ENCODE measurements at places on chromosomes 5 and 9.

- DNase-seq: no peak
Observed at GRCh38 chr5:40404613-40405012, 275.1 kb upstream of the PTGER4 start.

DNA sequence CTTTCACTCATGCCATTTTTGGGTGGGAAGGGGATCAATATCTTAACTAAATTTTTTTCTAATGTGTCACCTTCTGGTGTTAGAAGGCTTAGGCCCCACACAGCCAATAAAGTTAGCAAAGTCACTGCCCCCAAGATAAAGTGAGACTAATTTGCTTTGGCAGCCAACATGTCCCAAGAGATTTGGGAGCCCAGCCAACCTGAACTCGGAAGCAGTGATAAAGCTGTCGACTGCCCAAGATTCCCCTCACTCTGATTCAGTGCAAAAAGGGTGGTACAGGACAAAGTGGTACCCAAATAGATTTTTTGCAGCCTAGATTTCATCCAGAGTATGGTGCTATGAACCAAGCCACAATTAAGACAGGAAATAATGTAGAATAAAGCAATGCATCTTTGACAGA lies 572.5 kb upstream of the ARRDC3 start:
- DNase-seq: no peak

DNA sequence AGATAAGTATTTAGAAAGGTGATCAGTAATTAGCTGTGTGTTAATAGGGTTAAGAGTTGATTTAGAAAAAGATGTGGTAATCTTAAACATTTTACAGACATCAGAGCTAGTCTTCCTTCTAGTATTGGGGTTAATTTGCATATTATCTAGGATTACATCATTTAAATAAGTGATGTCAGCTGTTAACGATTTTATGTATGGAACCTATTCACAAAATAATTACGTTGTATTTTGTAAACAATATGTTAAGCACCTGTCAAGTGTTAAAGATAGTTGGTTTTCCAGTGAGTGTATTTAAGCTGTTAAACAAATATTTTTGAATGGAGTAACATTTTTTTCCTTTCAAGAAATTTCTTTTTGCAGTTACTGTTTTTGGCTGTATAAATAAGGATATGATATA lies 2.2 kb downstream of the DCP2 start:
- no peak for DNase-seq

DNA sequence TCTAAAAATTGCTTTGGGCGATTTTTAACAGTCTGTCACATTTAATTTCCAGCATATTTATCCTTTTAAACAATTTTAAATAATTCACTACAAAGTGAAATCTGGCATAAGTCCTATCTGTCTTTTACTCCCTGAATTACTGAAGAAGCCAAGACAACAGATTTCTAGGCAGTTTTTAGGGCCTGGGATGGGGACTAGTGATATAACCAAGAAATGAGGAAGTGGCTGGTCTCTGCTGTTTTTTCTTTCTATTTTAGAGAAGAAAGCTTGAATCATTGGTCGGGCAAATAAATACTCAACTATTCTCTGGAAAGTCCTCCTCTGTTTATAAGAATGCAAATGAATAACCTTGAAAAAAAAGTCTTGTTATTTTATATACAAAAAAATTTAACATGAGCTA lies 79.7 kb upstream of the SSBP2 start:
- no peak for DNase-seq

DNA sequence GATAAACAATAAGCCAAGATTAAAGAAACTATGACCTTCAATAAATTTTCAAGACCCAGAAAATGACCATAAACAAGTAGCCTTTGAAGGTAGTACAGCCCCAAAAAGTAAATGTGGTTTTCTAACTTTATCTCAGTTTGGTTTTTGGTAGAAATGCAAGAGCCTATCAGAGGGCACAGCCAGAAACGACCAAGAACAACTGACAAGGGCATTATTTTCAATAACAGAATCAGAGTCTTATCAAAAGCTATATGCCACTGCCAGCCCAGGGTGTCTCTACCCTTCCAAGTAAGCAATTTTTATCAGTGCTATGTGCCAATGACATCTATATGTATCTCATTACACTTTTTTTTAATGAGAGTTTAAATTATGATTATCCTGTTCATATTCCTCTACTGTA lies 11.8 kb upstream of the SPINK6 start:
- DNase-seq: no peak

DNA sequence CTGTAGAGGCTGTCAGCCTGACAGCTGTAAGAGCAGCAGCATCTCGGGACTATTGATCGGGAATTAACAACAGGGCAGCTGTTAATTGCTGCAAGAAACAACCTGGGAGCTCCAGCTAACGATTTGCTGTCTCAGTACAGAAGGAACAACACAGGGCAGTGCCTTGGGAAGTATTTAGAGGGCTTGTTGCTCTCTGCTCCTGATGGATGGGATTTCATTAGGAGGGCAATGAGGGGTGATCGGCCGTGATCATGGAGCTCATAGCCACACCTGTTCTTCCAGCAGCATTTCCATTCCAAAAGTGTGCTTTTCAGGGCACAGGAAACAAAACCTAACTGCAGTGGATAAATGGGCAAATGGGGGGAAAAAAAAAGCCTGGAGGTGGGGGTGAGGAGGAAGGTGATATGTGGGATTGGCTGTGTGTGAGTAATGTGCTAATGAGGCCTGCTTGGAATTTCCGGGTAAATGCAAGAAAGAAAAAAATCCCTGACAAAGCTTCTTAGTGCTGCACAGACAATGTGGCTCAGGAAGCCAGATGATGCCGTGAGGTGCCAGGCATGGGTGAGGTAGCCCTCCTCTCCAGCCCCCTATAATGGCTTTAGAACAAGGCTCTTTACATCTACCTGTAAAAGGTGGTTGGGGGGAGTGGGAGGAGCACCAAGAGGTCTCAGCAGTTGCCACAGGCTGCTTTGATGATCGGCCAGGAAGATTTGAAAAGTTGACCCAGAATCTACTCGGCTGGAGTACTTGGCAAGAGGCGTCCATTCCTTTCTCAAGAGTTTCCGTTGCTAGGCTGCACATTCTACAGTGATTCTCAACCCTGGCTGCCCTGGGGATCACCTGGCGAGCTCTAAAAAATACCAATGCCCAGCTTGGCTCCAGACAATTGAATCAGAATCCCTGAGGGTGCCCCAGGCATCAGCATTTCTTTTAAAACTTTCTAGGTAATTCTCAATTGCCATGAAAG lies 139.5 kb upstream of the KLF9 start:
- no peak for DNase-seq

DNA sequence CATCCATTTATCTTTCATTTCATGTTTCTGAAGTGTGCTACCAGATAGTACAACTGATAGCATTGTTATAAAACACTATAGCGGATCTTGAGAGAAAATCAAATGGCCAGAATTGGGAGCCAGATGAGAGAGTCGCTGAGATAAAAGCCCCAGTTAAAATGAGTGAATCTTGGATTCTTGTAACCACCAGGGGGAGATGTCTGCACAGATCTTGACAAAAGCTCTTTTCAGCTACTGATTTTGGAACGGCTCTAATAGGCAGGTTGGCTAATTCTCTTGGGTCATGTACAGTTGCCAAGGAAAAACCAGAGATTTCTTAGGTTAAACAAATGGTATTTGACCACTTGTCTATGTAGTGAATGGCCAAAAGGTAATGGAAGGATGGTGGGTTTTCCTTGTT lies 21.7 kb downstream of the F2RL2 start:
- DNase-seq: no peak

DNA sequence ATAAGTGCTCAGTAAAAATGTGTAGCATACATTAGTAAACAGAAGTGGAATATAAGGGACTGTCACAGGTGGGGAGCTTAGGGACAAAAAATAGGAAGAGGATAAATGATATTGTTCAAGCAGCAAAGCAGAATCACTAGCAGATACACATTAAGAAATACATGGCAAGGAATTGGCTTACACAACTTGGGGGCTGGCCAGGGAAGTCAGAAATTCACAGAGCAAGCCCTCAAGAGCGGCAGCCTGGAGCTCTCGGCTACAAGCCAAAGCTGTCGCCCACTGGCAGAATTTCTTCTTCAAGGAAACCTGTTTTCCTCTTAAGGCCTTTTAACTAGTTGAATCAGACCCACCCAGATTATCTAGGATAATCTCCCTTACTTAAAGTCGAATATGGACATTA lies 73.0 kb upstream of the SMIM23 start:
- DNase-seq: no peak

DNA sequence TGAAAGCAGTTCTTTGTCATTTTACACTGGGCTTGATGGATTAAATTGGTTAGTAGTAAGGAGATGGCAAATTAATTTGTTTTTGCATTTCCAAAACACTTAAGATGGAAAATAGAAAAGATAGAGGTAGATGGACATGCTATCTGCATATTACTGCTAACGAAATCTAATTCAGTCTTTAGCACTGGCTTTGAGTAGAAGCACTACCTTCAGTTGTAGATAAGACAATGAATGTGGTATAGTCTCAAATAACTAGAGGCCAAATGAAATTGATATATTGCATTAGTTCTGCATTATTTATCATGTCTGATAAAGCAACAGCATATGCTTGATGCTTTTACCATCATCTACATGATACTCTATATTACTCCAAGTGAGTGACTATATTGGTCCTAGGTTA lies 33.4 kb downstream of the KIAA1958 start:
- no peak for DNase-seq

GRCh38 chr5:56094579-56095361 lies 100.0 kb upstream of the IL6ST start:
- no peak for DNase-seq

- DNase-seq: no peak
Observed at GRCh38 chr9:109349421-109349846, 28.6 kb upstream of the EPB41L4B start.

GRCh38 chr5:103669615-103670014 lies 107.0 kb upstream of the NUDT12 start:
- DNase-seq: peak; percentile 66

- DNase-seq: no peak
Observed at GRCh38 chr9:38253200-38253599, 139.3 kb upstream of the ALDH1B1 start.

DNA sequence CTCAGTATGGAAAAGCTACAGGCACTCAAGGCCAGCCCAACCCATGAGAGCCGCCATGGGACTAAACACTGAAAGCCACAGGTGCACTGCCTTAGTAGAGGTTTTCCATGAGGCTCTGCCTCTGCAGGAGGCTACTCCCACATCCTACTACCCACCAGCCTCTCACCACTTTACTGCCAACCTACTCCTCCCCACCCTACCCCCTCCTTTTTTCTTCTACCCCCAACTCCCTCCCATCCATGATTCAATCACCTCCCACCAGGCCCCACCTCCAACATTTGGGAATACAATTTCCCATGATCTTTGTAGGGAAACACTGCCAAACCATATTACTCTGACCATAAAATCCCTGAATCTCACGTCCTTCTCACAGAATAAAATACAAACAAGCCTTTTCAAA lies 101.6 kb upstream of the CTSV start:
- DNase-seq: no peak

- no peak for DNase-seq
Observed at GRCh38 chr5:115475788-115476187, 68.8 kb downstream of the FEM1C start.

DNA sequence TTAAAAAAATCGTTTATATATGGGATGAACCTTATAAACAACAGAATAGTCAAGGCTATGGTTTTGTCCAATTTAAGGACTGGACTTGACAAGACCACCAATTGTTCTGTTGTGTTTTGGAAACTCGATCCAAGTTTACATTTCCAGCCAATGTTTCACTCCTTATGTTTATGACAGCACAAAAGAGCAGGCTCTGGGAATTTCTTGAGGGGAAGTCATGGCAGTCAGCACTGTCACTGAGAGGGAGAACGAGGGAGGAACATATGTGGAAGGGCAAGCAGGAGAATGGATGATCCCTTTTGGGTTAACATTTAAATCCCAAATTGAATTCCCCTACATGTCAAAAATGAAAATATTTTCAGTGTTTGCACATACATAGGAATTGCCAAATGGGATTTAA lies 292.5 kb downstream of the MARCHF11 start:
- no peak for DNase-seq

DNA sequence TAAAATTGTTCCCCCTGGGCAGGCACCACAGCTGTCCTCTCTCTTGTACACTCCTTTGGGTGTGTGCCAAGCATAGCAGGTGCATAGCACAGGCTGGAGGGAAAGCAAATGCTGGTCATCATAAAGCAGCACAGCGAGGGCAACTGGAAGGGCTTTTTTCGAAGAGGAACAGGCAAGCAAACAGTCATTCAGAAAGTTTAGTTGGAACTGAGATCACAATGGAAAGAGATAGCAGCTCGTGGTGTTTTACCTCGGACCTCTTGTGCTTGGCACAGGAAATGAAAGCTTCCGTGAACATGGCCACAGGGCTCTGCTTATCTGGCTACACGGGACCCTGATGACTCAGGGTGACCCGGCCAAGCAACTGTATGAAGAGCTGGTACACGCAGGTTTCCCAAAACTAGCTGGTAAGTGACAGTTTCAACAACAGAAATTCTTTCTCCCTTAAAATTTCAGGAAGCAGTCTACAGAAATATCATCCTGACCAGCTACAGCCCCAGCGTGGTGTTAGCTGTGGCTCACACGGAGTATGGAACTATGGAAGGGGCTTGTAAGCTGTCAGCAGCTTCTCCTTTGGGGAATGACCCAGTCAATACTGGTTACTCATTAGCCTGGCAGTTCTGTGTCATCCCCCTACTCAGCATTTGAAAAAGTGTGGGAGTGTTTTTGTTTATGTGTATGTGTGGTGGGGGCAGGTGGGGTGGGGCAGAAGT lies 48.1 kb downstream of the POC5 start:
- no peak for DNase-seq

DNA sequence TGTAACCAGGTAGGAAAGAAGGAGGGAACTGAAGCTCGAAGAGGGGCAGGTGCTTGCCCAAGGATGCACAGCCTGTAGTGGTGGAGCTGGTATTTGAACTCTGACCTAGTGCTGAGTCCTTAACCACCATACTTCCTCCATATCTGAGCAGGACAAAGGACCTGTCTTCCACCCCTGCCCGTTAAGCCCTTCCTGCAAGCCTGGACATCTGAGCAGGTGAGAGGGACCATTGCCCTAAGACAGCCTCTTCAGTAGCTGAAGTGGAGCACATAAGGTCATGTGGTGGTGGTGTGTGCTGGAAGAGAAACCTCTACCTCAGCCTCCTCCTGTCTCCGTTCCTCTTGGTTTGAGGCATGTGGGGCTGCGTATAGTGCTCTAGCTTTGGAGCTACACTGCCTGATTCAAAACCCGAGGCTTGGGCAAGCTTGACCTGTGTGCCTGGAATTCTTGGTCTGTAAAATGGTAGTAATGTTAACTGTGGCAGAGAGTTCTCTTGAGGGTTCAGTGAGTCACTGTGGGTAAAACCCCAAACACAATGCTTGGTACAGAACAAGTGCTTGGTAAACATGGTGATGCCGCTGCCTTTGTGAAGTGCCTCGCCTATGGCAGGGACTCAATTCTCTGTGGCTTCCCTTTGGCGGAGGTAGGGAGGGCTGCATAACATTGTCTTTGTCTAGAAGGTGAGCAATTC lies 7.4 kb downstream of the GALNT10 start:
- no peak for DNase-seq

DNA sequence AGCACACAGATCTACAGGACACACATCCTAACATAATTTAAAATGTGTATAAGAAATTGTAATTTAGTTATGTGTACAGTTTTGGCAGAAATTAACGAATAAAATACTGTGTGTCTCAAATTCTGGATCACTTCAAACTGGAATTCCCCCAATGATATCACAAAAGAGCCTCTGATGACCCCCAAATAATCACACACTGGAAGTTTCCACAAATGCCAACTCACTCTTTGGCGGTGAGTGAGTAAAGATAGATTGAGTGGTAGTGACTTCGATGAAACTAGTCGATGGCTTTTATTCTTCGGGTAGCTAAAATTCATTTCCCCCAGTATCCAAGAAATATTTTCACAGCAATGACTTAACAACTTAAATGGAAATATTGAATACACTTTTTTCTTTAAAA lies 2.2 kb downstream of the ZNF366 start:
- no peak for DNase-seq

GRCh38 chr5:125696762-125697161 lies 726.4 kb upstream of the GRAMD2B start:
- no peak for DNase-seq
